ENCODE measurements at places on chromosomes 13 and 19.

DNA sequence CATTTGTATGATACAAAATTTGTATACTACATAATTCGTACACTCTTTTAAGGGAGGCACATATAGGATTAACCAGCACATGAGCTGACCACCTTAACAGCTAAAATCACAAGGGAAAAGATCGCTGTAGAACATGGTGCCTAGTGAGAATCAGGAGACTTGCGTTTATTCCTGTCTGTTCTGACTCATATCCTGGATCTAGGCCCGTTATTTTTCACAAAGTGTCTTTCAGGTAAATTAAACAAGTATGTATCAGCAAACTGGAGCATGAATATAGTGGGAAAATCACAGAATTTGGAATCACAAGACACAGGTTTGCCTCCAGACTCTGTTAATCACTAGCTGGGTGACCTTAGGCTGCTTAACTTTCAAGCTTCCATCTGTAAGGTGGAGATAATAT lies 47.5 kb upstream of the ESD start:
- DNase-seq: no peak
- no peaks in the 10 kb centered on the region for H3K36me3 ChIP-seq
- no peak overlapping the region for H3K4me3 ChIP-seq
- H3K27me3 ChIP-seq: no peaks in the 10 kb centered on the region
- H3K27ac ChIP-seq: no peak overlapping the region
- no peaks in the 10 kb centered on the region for H3K4me1 ChIP-seq

DNA sequence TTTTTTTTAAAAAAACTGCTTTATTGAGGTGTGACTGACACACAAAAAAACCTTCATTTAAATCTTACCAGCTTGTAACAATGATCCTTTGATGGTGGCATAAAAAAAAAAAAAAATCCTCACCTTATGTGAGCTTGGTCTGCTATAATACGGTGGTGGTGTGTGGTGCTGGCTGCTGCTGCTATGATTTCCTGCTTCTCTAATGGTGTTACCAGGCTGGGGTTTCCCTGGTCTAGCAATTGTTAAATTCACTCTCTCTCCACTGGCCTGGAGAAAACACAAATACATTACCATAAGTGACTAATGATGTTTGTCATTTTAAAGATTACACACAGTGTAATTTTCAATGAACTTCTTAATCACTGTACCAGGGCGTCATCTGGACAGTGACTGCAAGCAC lies 60.6 kb downstream of the LNX2 start:
- no peak for DNase-seq
- H3K27me3 ChIP-seq: no peaks in the 10 kb centered on the region
- peaks cover 4% of the 10 kb centered on the region for H3K4me1 ChIP-seq
- no peak overlapping the region for H3K4me3 ChIP-seq
- H3K27ac ChIP-seq: no peak overlapping the region
- H3K36me3 ChIP-seq: peaks cover 64% of the 10 kb centered on the region

GRCh38 chr13:101019126-101019525 lies 344.5 kb upstream of the TMTC4 start:
- no peaks in the 10 kb centered on the region for H3K36me3 ChIP-seq
- no peak overlapping the region for H3K27ac ChIP-seq
- no peak overlapping the region for H3K4me3 ChIP-seq
- no peaks in the 10 kb centered on the region for H3K4me1 ChIP-seq
- H3K27me3 ChIP-seq: no peaks in the 10 kb centered on the region

DNA sequence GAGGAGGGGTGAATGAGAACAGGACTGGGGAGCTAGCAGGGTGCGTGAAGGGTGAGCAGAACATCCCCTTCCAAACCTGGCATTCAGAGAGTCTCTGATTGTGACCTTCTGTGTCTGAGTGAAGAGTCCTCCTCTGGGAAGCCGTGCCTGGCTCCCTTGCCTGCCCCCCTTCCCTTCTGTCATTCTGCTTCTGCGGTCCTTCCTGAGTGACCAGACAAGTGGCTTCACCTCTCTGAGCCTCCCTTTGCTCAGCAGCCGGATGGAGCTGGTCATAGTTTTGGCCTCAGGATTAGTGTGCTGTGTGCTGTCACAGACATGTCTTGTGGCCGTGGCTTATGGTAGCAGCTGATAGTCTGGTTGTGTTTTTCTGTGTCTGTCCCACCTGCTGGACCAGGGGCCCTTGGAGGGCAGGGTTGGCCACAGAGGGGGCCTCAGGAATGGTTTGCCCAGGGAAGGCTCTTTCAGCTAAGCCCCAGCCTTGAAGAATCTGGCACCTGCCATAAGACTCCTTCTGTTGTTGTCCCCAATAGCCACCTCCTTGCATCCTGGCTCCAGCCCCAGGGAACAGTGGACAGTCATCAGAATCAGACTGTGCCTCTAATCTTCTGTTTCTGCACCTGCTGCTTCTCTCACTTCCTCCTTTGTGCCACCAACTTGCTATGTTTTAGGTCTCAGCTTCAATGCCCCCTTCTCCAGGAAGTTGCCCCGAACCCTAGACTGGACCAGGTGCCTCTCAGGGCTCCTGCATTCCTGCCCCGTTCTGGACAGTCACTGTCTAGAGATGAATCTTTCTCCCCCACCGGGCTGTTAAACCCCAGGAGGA lies 5.9 kb downstream of the CLPTM1 start:
- no peak overlapping the region for H3K4me3 ChIP-seq
- H3K27me3 ChIP-seq: no peaks in the 10 kb centered on the region
- DNase-seq: no peak
- H3K4me1 ChIP-seq: peaks cover 10% of the 10 kb centered on the region

GRCh38 chr19:16224293-16225045 lies 26.8 kb downstream of the AP1M1 start:
- H3K27me3 ChIP-seq: no peaks in the 10 kb centered on the region
- H3K4me1 ChIP-seq: no peaks in the 10 kb centered on the region
- peaks cover 29% of the 10 kb centered on the region for H3K36me3 ChIP-seq
- H3K27ac ChIP-seq: no peak overlapping the region
- no peak overlapping the region for H3K4me3 ChIP-seq

GRCh38 chr19:1451916-1452801 lies 2.2 kb downstream of the APC2 start:
- no peak for DNase-seq
- H3K4me3 ChIP-seq: no peak overlapping the region
- H3K27me3 ChIP-seq: peaks cover 5% of the 10 kb centered on the region
- peaks cover 9% of the 10 kb centered on the region for H3K4me1 ChIP-seq
- no peak overlapping the region for H3K27ac ChIP-seq
- H3K36me3 ChIP-seq: no peaks in the 10 kb centered on the region

GRCh38 chr19:19461306-19461670 lies 54.1 kb downstream of the TSSK6 start:
- no peaks in the 10 kb centered on the region for H3K27me3 ChIP-seq
- no peak for DNase-seq
- H3K4me3 ChIP-seq: no peak overlapping the region
- peaks cover 44% of the 10 kb centered on the region for H3K4me1 ChIP-seq
- peak overlapping the region; percentile 88 for H3K27ac ChIP-seq

DNA sequence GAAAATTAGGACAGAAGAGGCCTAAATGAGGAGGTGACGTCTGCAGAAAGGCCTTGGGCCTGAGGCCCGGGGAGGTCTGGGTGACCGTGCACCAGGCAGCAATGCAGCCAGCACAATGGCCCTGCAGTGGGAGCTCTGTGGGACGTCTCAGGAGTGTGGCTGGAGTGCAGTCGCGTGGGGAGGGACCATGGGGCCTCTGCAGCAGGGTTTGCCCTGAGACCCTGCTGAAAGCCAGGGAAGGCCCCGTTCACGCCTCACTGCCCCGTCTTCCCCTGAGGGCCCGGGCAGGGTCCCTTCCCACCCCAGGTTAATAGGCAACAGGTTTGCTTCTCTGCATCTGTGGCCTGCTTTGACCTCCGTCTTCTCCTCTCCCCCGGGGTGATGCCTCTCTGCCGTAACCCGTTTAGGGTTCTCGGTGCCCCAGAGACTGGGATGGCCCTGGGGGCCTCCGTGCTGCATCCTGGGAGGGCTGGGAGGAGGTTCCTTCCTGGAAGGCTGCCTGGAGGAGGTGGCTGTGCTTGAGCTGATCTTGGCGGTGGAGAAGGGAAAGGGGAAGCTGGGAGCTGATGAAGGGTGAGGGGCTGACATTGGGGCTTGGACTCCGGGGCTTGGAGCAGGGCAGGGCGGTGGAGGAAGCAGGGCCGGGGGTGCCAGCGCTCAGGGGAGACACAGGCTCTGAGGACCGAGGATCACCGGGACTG lies 9.7 kb downstream of the PALM start:
- H3K27me3 ChIP-seq: no peaks in the 10 kb centered on the region
- no peak for DNase-seq
- no peaks in the 10 kb centered on the region for H3K4me1 ChIP-seq
- no peak overlapping the region for H3K4me3 ChIP-seq
- H3K27ac ChIP-seq: no peak overlapping the region

- no peaks in the 10 kb centered on the region for H3K4me1 ChIP-seq
- H3K4me3 ChIP-seq: no peak overlapping the region
- DNase-seq: no peak
- H3K27ac ChIP-seq: no peak overlapping the region
- no peaks in the 10 kb centered on the region for H3K27me3 ChIP-seq
Measured at GRCh38 chr13:61410669-61411297, 4.9 kb downstream of the PCDH20 start.

- no peak overlapping the region for H3K4me3 ChIP-seq
- H3K36me3 ChIP-seq: no peaks in the 10 kb centered on the region
- H3K4me1 ChIP-seq: peaks cover 5% of the 10 kb centered on the region
- no peak overlapping the region for H3K27ac ChIP-seq
- no peaks in the 10 kb centered on the region for H3K27me3 ChIP-seq
Measured at GRCh38 chr13:42981853-42982252, 10.2 kb downstream of the EPSTI1 start.

DNA sequence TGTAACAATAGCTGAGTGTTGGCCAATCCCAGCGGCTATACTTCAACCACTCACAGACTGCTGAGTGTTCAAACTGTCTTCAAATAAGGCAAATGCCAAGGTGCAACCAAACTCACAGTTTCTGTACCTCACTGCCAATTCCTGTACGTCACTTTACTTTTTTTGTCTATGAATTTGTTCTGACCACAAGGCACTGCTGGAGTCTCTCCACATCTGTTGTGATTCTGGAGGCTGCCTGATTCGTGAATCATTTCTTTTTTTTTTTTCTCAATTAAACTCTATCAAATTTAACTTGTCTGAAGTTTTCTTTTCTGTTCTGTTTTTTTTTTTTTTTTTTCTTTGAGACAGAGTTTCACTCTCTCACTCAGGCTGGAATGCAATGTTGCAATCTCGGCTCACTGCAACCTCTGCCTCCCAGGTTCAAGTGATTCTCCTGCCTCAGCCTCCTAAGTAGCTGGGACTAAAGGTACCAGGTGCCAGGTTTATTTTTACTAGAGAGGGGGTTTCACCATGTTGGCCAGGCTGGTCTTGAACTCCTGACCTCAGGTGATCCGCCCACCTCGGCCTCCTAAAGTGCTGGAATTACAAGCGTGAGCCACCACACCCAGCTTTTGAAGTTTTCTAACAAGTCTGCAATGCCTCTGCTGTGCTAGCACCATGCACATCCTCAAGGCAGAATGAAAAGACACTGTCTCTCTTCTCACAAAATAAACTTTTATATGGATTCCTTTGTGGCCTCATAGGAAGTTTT lies 401.7 kb downstream of the IRS2 start:
- no peak for DNase-seq
- no peak overlapping the region for H3K27ac ChIP-seq
- H3K4me1 ChIP-seq: no peaks in the 10 kb centered on the region
- H3K4me3 ChIP-seq: no peak overlapping the region
- H3K36me3 ChIP-seq: no peaks in the 10 kb centered on the region

DNA sequence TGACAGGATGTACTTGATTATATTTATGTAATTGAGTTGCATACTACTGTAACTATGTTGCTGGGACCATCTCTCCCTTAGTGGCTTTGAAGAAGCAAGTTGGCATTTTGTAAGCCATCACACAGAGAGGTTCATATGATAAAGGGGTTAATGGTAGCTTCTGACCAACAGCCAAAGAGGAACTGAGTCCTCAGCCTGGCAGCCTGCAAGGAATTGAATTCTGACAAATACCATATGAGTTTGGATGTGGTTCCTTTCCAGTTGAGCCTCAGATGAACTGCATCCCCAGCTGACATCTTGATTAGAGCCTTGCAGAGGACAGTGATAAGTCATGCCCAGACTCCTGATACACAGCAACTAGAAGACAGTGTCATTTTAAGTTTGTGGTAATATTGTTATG lies 8.6 kb upstream of the MYCBP2 start:
- no peak overlapping the region for H3K27ac ChIP-seq
- H3K4me3 ChIP-seq: no peak overlapping the region
